ENCODE measurements at places on chromosomes 6 and 20. TPM values are rescaled to one million over a fixed set of nuclear protein-coding genes. Genes with fewer than 3 reads are reported as not detected.

DNA sequence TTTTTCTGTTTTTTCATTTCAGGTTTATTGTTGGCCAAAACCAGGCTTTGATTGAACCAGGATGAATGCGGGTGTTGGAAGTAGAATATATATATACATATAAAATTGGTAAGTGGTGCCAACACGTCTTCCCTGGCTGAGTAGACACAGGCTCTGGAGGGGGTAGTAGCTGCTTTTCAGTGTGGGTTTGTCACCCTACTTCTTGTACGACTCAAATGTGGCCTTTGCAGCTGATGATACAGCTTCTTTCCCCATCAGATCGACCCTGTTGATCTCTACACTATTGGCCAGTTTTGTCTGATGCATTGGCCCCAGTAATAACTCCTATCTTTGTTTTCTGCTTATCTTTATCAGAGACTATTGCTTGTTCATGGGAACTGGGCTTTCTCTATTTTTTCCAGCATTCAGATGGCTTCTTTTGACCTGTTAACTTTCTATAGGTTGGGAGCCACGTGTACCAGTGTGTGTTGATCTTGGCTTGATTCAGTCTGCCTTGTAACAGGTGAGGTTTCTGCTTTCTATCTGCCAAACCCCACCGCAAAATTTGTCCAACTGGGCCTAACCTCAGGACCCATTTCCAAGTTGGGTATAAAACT lies 2.7 kb upstream of the ZNFX1 start:
- DNase-seq, result no peak

Gene ASIP
- not detected for total RNA-seq

DNA sequence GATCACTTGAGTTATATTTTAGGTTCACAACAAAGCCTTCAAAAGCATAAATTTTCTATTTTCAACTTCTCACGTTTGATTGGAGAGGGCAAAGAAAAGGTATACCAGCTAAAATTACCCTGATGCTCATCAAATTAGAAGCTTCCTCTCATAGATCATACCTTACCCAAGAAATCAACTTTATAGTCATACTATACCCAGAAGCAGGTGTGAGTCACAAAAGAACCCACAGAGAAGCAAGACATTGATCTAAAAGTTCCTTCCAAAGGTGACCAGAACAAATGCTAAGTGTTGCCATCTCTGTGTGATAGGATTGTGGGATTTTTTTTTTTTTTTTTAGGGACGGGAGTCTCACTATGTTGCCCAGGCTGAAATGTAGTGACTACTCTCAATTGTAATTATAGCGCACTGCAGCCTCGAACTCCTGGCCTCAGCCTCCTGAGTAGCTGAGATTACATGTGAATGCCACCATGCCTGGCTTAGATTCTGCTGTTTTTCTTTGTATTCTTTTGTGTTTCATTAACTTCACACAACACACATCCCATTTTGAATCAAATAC lies 3.3 kb downstream of the EIF2S2 start:
- DNase-seq, result no peak

- no peak for DNase-seq
Observed at GRCh38 chr6:96013531-96013930, 2.2 kb upstream of the FUT9 start.

- no peak for DNase-seq
Observed at GRCh38 chr6:152979116-152979515, 3.7 kb downstream of the FBXO5 start.

GRCh38 chr6:6972456-6972855 lies 135.3 kb upstream of the RREB1 start:
- DNase-seq, result no peak

DNA sequence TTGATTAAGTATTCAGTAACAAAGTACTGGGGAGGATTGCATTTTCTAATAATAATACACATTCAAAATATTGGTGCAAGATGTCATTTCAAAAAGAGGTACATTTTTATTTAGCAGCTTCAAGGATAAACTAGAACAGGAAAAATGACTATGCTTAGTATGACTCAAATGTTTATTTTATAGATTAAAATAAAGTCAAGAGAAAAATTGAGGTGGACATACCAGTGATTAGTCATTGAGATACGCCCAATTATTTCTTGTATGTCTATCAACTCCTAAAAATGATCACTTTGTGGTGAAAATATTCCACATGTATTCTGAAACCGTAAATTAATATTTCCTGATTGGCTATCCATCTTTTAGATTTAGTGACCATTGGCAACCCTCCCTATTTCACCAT lies 96.7 kb downstream of the PHF3 start:
- DNase-seq, result no peak

DNA sequence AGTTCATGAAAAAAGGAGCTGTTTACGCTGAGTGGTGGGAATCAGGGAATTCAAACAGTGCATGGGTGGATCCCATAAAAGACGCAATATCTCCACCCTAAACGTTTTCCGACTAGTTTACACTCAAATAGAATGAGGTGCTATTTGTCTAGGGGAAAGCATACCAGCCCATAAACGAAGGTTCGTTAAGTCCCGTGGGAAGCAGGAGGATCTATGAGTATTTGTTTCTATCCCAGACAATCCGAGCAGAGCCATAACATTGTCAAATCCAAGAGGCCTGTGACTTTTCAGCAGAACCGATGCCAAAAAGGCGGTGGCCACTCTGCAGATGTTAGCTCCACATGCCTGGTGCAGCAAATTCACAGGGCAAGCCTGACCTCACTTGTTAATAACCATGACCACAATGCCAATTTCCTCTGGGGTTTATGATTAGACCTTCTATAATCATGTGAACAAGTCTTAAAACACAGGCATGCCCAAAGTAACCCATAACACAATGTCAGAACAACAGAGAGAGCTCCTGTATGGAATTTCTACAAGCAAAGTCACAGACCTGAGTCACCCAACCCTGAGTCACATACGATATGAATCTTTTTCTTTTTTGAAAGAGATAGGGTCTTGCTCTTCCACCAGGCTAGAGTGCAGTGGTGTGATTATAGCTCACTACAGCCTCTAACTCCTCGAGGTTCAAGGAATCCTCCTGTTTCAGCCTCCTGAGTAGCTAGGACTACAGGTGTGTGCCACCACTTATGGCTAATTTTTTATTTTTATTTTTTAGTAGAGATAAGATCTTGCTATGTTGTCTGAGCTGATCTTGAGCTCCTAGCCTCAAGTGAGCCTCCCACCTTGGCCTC lies 123.3 kb downstream of the KIF13A start:
- no peak for DNase-seq

Gene CPXM1
- 47.0 TPM for total RNA-seq

- peak; percentile 84 for DNase-seq
Observed at GRCh38 chr20:51382986-51383821, 159.3 kb downstream of the NFATC2 start.

- peak; percentile 26 for DNase-seq
Observed at GRCh38 chr6:127606131-127606562, 29.2 kb downstream of the C6orf58 start.

- no peak for DNase-seq
Observed at GRCh38 chr20:62120990-62121775, 1.1 kb upstream of the LSM14B start.

Gene WFDC2
- not detected for total RNA-seq

Gene SIRPD
- not detected for total RNA-seq

Gene NKX2-4
- total RNA-seq, result not detected

DNA sequence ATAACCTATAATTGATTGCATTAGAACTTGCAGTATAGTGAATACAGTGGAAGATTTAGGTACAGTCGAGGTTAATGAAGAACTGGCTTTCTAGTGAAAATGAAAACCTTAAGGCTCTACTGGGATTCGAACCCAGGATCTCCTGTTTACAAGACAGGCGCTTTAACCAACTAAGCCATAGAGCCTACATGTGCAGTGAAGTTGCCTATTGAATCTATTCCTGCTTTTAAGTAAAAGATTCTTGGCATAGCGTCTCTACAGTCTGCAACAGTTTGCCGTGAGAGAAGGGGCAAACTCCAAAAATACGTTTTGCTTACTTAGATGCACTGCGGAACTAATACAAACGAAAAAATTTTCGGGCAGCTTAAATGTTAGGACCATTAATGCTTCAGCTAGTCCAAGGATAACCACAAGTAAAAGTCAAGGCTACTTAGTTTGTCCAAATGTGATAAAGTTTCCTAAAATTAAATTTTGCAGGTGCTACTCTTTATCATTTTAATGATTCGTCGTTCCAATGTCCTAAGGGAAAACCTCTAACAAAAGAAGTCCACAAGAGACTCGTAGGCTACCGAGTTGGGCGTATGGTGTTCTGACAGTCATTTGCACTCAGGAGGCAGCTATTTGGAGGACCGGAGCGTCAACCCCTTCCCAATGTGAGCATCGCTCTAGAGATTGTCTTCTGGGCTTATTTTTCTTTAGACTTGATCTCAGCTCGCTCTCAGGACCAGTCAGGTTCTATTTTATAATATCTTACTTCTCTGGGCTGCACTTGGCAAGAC lies 31.3 kb upstream of the ZSCAN23 start:
- DNase-seq, result peak; percentile 60

Gene ACTL10
- not detected for total RNA-seq

GRCh38 chr6:7145885-7146828 lies 38.4 kb downstream of the RREB1 start:
- no peak for DNase-seq

GRCh38 chr6:47343600-47343999 lies 33.9 kb upstream of the TNFRSF21 start:
- DNase-seq, result no peak

Gene GJA10
- total RNA-seq, result not detected

DNA sequence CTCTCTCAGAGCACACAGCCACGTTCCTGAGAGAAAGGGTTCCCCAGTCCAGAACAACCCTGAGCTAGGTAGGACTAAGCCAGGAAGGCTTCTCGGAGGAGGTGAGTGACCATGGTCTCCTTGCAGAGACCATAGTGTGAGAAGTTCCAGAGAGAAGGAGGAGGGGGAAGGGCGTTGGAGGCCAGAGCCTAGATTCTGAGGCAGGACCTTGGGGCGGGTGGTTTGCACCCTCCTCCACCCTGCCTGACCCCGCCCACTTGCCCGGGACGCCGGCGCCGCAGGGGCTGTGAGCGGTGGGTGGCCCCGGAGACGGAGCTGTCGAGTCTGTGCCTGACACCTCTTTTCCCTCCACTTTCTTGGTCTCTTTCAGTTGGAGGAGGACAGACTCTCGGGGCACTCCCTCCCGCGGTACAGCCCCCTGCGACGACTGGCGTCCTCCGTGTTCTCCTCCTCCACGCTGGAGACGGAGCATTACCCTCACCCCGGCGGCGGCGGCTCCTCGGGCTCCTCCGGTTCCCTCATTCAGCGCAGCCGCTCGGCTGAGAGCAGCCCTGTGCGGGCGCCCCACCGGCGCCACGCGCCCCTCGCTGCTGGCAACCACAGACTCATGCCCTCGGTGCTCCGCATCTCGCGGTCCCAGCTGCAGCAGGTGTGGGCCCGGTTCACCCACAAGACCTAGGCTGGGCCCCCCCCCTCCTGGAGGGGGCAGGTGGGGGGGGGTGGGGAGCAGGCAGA lies 26.2 kb downstream of the TTBK1 start:
- no peak for DNase-seq

GRCh38 chr20:63405102-63405730 lies 44.1 kb upstream of the CHRNA4 start:
- no peak for DNase-seq

GRCh38 chr6:10736731-10737130 lies 10.9 kb upstream of the TMEM14B start:
- peak; percentile 55 for DNase-seq

Gene SLC26A8
- total RNA-seq, result not detected

Gene C6orf132
- not detected for total RNA-seq

GRCh38 chr20:51470907-51471411 lies 71.6 kb downstream of the NFATC2 start:
- DNase-seq, result no peak

Gene CST7
- not detected for total RNA-seq

Gene SIGLEC1
- not detected for total RNA-seq

- no peak for DNase-seq
Observed at GRCh38 chr20:45489083-45489531, 19.6 kb downstream of the WFDC2 start.

GRCh38 chr6:146292506-146292905 lies 251.1 kb upstream of the RAB32 start:
- no peak for DNase-seq

Gene VSX1
- total RNA-seq, result not detected

GRCh38 chr20:37808233-37809070 lies 94.5 kb upstream of the VSTM2L start:
- DNase-seq, result no peak

Gene OR2J3
- not detected for total RNA-seq

Gene ANGPT4
- total RNA-seq, result not detected

DNA sequence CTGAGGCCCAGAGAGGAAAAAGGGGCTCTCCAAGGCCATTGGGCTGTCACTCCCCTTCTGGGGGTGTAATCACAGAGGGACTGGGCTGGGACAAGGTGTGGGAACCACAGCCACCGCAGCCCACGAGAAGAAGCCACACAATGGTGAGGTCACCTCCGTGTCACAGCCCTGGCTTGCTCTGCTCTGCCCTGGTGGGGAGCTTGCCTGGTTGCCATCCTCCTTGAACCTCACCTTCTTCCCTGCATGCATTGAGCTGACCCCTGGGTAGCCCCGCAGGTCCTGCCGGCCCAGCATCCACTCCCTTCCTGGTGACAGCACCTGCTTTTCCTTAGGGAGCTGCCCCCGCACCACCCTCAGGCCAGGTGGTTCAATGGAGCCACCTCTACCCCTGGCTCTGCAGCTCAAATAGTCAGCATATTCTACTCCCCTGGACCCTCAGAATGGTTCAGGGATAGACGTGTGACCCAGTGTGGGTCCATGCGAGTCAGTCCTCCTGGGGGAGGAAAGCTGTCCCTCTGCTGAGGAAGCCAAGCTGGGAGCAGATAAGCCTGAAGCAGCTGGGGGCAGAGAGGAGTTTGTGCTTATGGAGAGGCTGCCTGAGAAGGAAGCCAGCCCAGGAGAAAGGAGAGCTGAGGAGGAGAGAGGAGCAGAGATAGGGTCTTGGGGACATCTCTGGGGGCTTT lies 21.3 kb downstream of the RBM38 start:
- DNase-seq, result no peak
